Cortex of kidney (tissue), 1 donor: ENCODE measurements at places on chromosomes 5 and 9.

DNA sequence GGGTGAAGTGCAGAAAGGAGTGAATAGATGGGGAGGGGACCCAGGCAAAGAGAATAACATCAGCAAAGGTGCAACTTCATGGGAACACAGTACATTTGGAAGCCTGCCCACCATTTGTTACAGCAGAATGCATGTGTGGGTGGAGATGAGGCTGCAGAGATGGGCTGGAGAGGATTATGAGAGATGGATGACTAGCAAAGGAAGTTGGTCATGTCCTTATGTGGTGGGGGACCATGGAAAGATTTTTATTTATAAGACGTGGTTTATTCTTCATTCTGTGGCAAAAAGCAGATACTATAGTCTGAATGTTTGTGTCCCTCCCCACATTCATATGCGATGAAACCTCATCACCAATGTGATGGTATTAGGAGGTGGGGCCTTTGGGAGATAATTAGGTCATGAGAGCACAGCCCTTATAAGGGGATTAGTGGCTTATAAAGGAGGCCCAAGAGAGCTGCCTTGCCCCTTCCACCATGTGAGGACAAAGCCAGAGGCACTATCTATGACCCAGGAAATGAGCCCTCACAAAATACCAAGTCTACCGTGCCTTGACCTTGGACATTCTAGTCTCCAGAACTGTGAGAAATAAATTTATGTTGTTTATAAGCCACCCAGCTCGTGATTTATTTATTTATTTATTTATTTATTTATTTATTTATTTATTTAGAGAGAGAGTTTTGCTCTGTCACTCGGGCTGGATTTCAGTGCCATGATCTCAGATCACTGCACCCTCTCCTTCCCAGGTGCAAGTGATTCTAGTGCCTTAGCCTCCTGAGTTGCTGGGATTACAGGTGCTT, 483.7 kb downstream of the RAB3C start:
- no peak for DNase-seq

GRCh38 chr5:168174376-168174775, 117.1 kb upstream of the WWC1 start:
- no peak for DNase-seq

GRCh38 chr9:134942011-134942787, 24.5 kb upstream of the FCN1 start:
- no peak for DNase-seq

DNA sequence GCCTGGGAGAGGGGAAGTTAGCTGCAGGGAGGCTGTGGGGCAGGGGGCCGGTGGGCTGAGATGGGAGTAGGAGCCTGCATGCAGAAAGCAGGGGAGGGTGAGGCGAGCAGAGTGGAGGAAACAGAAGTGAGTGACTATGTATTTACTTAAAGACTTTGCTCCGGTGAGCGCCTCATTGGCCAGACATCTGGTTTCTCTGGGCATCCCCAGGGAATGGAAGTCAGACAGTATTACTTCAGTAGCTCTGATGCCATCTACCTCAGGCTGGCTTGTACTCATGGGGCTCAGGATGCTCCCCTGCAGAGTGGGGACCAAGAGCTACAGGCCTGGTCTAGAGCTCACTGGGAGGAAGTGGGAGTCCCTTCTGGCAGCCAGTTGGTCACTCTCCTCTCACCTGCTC, 78.2 kb upstream of the ARAP3 start:
- DNase-seq: no peak

DNA sequence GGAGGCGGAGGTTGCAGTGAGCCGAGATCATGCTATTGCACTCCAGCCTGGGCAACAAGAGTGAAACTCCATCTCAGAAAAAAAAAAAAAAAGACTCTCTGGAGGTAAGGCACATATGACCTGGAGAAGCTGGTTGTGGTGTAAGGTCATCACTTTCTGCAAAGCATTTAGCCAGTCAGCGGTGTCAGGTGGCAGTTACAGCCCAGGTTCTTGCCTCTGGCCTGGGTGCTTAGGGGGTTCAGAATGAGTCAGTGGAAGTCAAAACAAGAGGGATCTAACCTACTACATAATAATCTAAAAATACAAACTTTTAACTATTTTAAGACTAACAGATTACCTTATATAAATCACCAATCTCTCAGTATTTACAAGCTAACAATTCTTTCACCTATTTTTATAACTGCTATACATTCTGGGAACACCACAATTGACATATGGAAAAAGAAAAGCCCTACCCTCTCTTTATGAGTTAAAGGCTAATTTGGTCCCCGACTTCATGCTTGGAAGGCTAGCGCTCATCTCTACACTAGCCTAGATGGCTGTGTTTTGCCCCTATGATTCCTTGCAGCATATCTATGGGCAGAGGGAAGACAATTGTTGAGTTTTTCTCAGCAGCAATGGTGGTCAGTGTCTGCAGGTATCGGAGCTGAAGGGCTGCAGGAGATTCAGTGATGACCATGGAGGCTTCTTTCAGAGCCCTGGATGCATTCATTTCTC, 29.2 kb downstream of the STOM start:
- no peak for DNase-seq

- DNase-seq: no peak
Observed at GRCh38 chr9:78326564-78326963, 29.6 kb downstream of the PSAT1 start.

DNA sequence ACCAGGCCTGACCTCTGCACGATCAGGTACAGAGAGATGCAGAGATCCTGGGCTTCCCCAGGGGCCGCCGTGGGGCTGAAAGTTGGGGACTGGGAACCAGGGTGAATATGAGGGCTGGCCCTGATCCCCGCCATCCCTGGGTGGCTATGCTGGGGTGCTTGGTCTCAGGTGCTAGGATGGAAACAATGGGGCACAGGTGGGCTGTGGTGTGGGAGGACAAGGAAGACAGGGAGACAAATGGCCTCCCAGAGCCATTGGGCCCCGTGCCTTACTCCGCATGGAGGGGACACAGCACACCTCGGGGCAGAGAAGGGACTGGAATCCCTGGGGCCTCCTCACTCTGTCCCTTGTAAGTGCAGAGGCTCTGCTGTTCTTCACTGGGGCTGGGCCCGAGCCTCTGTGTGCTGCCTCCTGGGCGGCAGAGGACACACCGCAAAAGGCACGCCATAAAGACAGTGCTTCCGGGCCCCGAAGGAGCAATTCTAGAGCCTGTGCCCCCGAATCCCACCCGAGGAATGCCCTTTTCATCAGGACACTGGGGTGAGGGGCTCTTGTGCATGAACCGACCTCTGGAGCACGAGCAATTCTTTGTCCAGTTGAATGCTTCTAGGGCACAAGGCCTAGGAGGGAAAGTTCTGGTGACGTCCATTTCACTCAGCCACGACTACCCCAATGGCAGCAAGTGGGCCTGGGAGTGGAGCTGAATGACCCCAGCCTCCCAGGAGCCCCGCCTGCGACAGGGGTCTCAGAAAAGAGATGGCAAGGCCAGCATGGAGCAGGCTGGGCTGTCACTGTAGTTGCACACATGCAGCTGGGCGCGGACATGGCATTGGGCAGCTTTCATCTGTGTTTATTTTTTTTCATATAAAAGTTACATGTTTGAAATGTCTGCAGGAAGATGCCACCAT, 30.9 kb downstream of the PRRT1B start:
- no peak for DNase-seq

DNA sequence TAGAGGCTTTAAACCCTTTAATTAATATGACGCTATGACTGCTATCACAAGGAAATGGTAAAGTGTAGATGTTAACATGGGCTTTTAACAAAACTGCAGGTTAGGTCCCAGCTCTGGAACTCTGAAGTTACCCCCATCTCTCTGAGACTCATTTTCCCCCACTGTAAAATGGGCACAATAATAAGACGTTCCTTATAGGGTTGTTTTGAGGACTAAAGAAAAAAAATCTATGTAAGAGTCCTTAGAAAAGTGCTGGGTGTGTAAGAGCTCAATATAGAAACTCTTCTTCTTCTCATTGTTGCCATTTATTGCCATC, 45.8 kb upstream of the STK32A start:
- no peak for DNase-seq
